AML-193 (cell line): ENCODE measurements at places on chromosomes 2 and 18.

DNA sequence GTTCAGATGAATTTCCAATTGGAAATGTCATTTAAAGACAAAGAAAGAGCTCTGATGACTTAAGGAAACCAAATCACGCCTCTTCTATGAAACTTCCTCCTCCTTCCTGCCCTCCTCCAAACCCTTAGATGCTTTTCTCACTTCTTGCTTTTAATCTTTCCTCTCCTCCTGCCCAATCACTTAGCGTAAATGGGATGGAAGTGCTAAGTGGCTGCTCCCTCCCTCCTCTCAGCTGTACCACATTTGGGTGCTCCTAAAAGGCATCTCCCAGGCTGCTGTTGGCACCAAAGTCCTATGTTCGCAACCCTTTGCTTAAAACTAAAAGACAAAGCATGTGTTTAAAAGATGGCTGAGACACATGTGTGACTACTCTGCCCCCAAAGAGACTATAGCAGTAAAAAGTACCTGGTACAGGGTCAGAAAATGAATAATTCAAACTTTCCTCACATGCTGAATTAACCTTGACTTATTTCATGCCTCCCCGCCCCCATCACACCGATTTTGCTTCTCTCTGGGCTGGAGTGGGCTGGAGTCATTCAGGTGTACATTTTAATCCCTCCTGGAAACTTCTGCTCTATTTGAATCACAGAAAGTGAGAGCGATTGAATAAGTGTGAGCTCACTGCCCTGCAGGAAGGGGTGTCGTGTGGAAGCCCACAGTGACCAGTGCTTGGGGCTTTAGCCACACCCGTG is 59.2 kb upstream of the KLF7 start:
- no peak for DNase-seq

DNA sequence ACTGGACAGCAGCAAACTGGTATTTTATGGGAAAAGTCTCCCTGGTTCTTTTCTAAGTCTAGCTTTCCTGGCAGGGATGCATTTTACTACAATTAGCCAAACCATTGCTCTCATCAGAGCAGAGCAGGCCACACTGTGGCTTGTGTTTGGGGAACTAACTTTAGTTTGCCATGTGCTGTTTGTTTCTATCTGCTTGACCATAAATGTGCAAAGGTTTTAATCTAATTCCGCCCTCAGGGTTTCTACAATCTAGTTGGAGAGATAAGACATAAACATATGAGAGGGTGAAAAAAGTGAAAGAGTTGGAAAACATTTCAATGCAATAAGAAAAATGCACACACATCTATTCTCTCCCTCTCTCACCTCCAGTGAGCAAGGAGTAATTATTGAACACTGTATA is 86.9 kb upstream of the MAPK4 start:
- no peak for DNase-seq

GRCh38 chr2:58918141-58918540 is 677.0 kb upstream of the FANCL start:
- no peak for DNase-seq

GRCh38 chr2:19899985-19900930 is 1.5 kb downstream of the TTC32 start:
- DNase-seq: no peak

- no peak for DNase-seq
Observed at GRCh38 chr2:182895169-182895568, 28.7 kb upstream of the FRZB start.

- no peak for DNase-seq
Observed at GRCh38 chr2:39778233-39778632, 825 bp downstream of the THUMPD2 start.
